CD4-positive, alpha-beta T cell treated with Interleukin-4 for 4 hours (primary cell): ENCODE measurements at places on chromosomes 12 and 14.

DNA sequence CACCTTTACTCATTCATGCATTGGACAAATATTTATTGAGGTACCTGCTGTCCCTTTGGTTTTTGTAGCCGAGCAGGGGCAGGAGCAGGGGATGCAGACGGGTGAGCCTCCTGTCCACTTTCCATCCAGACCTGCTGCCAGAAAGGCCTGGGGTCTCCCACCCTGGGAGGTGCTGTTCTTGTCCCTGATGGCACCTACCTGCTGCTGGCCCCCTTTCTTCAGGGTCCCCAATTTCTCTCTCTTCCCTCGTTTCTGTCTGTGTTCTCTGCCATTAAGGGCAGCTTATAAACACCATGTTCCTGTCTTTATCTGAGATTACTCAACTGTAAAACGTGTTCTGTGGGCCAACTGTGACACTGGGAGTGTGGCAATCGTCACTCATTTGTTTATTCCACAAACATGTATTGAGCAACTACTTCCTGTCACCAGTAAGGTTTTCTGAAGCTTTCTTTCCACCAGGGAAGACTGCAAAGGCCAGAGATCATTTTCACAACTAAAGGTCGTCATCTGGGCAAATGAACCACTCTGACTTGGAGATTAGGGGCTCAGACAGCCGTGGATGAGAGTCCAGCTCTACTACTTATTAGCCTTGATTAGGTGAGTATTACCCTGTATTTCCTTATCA is at the start of gene HAL:
Gene HAL, minus strand, starts transcription at position 311 of the 625 bp plus-strand sequence. CDS start 434 bp downstream, outside the sequence.
- DNase-seq, result no peak

- DNase-seq, result no peak
Measured at GRCh38 chr12:92079054-92079385, 66.6 kb downstream of the BTG1 start.

GRCh38 chr12:50394469-50395029 is 1.9 kb downstream of the FAM186A start:
- no peak for DNase-seq

GRCh38 chr14:95156161-95157047 is 925 bp downstream of the DICER1 start:
- no peak for DNase-seq

GRCh38 chr14:98368221-98368620 is 903.8 kb downstream of the BCL11B start:
- no peak for DNase-seq

DNA sequence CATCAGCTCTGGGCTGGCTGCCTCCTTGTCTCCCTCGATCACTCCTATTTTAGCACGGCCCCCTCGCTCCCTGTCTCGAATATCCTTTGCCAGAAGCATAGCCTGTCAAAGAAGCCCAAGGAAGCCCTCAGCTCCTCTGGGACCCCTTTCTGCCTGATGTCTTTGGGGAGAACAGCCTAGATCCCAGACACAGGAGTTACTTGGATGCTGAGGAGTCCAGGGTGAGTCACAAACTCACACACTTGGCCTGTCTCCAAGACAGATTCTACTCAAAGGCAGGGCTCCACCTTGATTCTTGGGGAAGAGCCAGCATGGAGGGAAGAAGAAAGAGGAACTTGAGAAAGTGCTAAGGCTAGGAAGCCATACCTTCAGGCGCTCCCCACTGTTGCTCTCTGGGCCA is 8.1 kb downstream of the AVIL start:
- DNase-seq, result no peak

DNA sequence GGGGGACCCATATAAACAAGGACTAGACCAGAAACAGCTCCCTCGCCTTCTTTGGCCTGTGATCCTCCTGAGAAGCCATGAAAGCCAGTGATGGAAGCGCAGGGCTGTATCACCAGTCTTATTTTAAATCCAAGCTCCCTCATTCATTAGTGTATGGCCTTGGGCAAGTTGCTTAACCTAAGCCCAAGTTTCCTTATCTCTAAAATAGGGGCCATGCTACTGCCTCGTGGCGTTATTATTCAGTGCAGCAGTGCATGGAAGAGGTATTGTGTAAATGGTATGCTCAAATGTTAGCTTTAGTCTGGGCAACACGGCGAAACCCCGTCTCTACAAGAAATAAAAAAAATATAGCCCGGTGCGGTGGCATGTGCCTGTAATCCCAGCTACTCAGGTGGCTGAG is 9.9 kb downstream of the ESPL1 start:
- DNase-seq, result no peak
